Activated naive CD8-positive, alpha-beta T cell treated with anti-CD3 and anti-CD28 coated beads, Interleukin-2, amount 10 ng/mL, durations not matched to agents 7 days and 5 days (primary cell): ENCODE measurements at places on chromosomes 16 and 17. TPM values are rescaled to one million over a fixed set of nuclear protein-coding genes. Genes with fewer than 3 reads are reported as not detected.

ZNF287 gene
- 9.7 TPM for total RNA-seq

DNA sequence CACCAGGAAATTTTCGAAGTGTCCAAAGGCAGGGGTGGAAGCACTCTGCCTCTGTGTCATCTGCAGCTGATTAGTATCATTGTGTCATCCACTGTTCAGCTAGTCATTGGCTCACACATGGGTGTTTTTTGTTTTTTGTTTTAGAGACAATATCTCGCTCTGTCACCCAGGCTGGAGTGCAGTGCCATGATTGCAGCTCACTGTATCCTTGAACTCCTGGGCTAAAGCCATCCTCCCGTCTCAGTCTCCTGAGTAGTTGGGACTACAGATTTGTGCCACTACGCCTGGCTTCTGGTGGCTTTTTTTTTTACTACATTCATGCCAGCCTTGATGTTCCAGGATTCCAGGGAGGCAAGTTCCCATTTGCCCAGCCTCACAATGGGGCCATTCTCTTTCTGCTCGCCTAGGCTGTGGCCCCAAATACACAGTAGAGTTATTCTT is 32.5 kb upstream of the MYO18A start:
- no peaks in the 10 kb centered on the region for H3K4me1 ChIP-seq
- peaks cover 6% of the 10 kb centered on the region for H3K27me3 ChIP-seq
- no peak for DNase-seq
- no peaks in the 10 kb centered on the region for H3K36me3 ChIP-seq
- no peak overlapping the region for H3K27ac ChIP-seq
- no peak overlapping the region for H3K4me3 ChIP-seq

DNA sequence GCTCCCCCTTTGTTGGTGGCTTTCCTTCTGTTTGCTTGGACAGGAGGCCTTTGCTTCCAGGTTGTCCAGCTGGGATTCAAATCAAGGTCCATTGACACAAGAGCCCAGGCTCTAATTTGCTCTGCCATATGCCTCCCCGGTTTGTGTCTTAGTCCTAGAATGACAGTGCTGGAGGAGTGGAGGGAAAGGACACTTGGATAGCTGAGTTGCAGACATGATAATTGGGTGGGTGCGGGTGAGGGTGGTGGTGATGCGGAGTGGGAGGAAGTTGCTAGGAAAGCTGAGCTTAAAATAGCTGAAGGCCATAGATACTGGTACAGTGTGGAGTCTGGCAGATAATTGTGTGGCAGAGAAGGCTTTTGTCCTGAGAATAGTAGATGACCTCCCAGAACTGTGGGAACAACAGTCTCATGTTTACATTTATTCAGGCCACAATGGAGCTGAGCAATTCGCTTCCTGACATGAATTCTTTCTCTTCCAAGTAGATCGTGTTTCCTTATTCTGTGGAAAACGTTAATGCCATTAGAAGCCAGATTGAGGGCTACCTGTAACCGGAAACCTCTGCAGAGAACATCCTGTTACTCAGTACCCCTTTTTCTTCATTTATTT is 23.8 kb downstream of the SEC14L1 start:
- no peaks in the 10 kb centered on the region for H3K27me3 ChIP-seq
- peaks cover 63% of the 10 kb centered on the region for H3K36me3 ChIP-seq
- peak overlapping the region; percentile 76 for H3K27ac ChIP-seq
- DNase-seq, result no peak
- peaks cover 42% of the 10 kb centered on the region for H3K4me1 ChIP-seq
- peak overlapping the region; percentile 44 for H3K4me3 ChIP-seq

DNA sequence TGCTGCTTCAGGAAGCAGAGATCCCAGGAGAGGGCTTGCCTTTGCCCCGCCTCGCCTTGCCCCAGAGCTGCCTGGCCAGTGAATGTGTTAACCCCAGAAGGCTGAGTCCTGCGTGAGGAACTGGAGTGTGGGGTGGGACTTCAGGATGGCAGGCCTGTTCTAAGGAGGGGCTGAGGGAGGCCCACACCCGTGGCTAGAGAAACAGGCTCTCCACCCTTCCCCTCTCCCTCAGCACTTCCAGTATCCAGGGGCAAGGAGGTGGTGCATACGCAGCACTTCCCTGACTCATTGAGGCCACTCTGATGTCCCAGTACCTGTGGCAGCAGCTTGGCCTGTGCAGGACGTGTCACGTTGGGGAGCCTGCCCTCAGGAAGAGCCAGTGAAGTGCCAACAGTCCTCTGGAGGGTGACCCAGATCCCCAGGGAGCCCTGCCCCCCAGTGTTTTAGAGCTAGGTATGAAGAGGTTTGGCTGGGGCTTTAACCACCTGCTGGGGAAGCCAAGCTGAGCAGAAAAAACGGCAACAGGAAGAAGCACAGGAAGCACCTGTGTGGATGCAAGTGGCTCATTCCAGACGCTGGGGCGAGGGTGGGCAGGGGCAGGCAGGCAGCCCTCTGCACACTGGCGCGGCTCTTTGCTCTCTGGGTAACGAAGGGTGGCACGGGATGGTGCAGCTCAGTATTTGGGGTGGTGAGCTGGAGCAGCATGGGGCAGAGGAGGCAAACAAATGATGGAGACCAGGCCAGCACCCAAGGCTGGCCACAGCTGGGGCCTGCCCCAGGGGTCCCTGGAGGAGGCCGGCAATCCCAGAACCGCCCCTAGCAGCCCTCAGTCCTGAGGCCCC is 14.7 kb upstream of the CTCF start:
- peak; percentile 63 for DNase-seq
- H3K27ac ChIP-seq, result peak overlapping the region; percentile 99
- H3K27me3 ChIP-seq, result no peaks in the 10 kb centered on the region

DNA sequence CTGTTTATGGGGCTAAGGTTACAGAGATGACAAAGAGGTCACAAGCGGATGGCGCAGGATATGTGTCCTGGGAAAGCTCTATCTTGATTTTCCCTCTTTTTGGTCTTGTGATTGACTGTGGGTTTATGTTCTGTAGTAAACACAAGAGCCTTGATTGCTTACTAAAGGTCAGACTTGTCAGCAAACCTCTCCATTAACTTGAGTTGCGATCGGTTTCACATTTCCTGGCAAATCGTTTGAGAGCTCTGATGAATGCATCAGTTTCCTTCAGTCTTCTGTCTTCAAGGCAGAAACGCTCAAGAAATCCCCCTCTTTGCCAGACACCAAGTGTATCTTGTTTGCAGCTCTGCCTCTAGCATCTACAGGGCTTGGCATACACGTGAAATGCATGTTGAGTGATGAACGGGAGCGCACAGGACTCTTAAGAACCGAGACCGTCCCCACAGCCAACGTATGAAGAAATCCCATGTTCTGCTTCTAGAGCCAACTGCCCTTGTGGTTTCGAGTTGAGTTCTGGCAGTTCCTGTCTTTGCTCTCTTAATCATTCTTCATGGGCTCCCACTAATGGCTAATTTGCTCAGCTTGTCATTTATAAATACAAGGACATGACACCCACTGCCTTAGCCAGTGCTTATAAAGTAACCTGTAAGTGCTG is 143.3 kb downstream of the PITPNC1 start:
- H3K36me3 ChIP-seq, result peaks cover 20% of the 10 kb centered on the region
- no peak for DNase-seq
- H3K27ac ChIP-seq, result peak overlapping the region; percentile 48
- H3K4me3 ChIP-seq, result peak overlapping the region; percentile 1
- H3K27me3 ChIP-seq, result no peaks in the 10 kb centered on the region
- H3K4me1 ChIP-seq, result peaks cover 25% of the 10 kb centered on the region

PABPN1L gene
- not detected for total RNA-seq

AATK gene
- total RNA-seq, result 1.4 TPM
